ENCODE measurements at places on chromosomes 1 and 21.

GRCh38 chr1:70038025-70038424 is 167.4 kb downstream of the LRRC40 start:
- no peak for DNase-seq

DNA sequence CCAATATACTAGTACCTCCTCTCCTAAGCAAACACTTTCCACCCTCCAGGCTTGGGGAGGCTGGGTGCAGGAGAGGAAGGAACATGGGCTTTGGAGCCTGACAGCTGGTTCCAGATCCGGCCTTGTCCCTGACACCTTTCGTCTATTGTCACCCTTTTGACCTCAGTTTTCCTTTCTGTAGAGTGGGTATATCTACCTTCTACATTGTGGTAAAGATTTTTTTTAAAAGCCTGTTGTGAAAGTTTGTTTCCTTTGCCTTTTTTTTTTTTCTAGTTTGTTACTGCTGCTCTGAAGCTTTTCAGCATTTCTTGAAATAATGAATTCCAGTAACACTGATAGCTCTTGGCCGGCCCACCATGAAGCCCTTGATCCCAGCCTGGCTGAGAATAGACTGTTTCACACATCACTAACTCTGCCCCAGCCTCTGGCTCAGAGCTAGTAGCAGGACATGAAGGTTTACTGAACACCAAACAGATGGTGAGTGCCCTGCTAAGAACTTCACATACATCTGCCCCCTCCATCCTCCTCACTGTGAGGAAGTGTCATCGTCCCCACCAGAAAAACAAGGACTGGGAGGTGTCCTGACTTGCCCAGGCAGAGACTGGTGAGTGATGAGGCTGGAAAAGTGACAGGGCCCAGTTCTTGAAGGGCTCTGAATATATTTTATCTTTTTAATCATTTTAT is 33.0 kb upstream of the ID3 start:
- DNase-seq: no peak

GRCh38 chr1:56630786-56631185 is 14.3 kb upstream of the PRKAA2 start:
- DNase-seq: no peak

GRCh38 chr1:241551759-241552638 is 19.8 kb downstream of the KMO start:
- no peak for DNase-seq

DNA sequence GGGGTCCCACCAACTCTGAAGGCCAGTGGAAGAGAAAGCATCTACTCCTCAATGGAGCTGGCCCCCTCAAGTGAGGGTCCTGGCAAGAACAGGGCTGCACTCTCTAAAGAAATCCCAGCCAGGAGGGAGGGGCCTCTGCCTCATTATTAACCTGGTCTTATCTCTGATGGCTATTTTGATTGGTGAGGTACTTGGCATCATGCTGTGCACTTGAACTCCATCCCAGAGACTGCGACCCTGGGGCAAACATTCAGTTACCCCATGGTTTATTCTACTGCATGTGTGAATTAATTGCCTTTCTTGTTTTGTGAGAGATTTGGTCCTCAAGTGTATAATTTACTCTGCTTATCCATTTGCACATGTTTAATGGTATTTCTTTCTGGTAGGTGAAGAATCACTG is 55.0 kb upstream of the ETV3 start:
- DNase-seq: no peak

DNA sequence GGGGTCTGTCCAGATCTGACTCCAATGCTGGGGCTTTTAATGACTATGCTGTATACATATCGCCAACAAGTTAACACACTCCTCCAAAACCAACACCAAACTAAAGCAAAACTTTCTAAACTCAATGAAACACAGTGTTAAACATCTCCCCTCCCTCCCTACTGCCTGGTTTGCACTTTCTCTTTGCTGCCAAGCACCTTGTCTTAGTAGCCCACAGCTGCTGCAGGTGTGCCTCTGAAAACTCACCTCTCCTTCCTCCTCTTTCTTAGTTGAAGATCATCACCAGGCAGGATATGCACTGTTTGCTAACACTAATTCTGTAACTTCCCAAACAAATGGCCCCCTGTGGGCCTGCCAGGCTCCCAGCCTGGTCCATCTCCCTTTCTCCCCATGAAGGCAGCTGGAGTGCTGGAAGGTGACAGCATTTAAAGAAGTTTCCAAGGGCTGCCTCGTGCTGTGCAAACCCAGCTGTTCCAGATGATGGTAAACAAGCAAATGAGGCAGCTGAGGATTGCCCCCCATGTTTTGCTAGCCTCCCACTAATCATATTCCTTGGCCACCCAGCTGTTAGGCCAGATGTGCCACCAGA is 213.7 kb downstream of the ASTN1 start:
- DNase-seq: no peak

DNA sequence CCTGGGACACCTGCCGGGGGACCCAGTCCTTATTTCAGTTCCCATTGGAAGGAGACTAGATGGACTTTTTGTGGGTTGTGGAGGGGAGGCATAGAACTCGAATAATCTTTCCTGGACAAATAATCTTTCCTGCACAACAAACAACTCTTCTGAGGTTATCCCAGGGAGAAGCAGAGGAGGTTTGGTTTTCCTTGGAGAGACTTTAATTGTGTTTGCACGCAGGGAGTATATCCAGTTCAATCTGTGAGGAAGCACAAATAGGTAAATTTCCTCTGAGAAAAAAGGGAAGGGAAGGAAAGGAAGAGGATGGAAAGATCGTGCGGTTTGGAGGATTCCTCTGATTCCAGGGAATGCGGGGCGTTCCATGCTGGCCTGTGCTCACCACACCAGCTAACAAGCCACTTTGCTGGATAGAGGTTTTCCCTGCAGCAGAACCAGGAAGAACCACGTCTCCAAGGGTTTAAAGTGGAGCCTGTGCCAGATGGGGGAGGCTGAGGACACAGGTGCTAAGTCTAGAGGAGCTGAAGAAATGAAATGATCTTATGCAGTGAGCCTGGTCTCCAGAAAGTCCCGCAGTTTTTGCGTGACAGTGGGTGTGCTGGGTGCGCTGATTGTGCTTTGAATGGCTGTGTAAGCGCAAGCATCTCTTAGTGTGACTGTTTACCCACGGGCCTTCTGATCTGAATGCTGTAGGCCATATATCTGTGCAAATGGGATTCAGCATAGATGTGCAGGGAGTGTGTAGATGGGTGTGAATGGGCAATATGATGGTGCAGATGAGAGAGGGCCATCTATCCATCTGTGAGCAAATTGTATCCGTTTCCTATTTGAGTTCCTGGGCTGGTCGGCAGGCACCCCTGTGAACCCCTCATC is 7.6 kb downstream of the PAX7 start:
- DNase-seq: no peak
